ENCODE measurements at places on chromosomes 3 and 15.

GRCh38 chr3:141773676-141774075, 10.5 kb downstream of the GRK7 start:
- DNase-seq, result no peak

DNA sequence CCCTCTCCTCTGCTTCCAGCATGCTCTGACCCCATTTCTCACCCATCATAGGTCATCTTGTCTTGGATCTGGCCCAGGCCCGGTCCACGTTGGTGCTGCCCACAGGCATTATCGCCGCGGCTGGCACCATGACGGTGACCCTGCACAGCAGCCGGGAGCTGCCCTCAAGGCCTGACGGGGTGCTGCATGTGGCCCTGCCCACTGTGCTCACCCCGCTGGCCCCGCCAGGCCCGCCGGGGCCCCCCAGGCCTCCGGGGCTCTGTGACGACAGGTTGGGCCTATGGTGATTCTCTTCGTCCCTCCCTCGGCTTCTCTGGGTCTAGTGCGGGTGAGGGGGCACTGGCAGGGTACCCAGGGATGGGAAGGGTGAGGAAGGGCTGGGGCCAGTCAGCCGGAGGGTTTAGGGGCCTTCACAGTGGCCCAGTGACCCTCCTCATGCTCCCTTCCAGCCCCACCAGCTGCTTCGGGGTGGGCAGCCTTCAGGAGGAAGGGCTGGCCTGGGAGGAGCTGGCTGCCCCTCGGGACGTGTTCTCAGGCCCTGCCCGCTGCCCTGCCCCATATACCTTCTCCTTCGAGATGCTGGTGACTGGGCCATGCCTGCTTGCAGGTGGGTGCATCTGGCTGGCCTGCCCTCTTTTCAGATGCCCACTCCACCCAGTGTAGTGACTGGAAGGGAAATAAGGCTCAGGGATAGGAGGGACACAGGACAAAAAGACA, 3.9 kb downstream of the VWA5B2 start:
- no peak for DNase-seq

- no peak for DNase-seq
Observed at GRCh38 chr3:54046641-54047214, 75.6 kb upstream of the CACNA2D3 start.

GRCh38 chr3:114223143-114223542, 14.2 kb downstream of the ZNF80 start:
- DNase-seq, result peak; percentile 87

DNA sequence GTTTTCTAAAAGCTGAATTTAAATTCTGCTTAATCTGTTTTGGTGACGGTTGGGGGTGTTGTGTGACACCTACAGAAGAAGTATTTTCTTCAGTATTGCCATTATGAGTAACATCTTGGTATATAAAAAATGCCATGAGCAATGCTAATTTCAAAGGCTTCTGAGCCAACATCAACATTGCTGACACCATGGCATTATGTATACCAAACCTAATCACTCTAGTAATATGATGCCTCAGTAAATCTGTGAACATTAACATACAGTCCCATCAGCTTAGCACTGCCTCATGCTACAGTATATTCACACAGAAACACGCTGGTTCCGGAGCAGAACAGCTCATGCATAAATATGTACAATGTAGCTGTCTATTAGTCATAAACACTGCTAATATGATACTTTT, 75.8 kb downstream of the ZPLD1 start:
- DNase-seq, result no peak

GRCh38 chr3:13600950-13601691, 52.2 kb downstream of the FBLN2 start:
- DNase-seq, result no peak

DNA sequence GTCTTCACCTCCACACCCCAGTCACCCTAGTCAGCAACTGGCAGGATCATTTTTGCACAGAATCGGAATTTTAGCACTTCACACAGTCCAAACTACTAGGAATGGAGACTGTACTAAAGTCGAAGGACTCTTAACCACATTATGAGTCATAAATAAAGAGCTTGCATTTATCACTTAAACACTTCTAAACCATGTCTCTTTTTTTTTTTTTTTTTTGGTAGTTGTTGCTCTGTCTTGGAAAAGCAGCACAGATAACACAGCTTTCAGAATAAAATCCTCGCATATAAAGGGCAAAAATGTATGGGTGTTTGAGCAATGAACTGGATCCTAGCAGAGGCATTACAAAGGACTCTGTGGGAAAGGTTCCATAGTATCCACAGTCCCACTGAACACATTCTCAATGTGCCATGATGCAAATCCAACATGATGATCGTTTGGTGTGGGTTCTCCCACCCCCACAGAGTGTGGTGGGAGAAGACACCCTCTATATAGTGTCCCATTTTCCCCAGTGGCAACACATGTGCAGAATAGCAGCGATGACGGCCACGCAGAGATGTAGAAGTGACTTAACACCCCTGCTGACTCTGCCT, 47.1 kb downstream of the FOXP1 start:
- no peak for DNase-seq

- no peak for DNase-seq
Observed at GRCh38 chr15:24962880-24963279, 8.1 kb downstream of the SNRPN start.

DNA sequence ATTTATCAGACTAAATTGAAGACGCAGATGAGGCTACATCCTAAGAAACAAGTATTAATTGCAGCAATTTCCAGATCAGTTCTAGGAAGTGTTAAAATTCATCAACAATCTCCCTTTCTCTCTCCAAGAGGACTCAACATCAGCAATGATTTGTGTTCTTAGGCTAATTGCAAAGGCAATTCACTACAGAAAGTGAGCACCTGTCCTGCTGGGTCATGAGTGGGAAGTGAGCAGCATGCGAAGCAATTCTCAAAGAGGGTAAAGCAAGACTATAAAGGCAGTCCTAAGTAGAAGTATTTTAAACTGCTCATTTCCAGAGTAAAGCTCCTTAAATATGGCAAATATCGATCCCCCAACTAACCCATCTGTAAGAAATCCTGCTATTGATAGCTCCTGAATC, 1191.0 kb upstream of the ALCAM start:
- no peak for DNase-seq

- DNase-seq, result no peak
Observed at GRCh38 chr15:78932258-78932808, 12.5 kb downstream of the CTSH start.

DNA sequence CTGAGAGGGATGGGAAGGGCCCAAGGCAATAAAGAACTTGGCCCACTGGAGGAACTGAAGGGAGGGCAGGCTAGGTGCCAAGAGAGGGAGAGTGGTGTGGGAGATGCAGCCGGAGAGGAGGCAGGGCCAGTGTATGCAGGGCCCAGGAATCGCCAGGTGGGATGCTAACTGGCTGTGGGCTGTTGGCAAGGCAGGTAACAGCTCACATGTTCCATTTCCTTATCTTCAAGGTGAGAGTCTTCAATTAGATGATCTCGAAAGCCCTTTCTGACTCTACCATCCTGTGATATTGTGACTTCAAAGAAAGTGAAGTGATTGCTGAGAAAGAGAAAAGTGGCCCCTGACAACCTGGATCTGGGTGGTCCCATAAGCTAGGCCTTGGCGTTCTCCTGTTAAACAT, 49.0 kb downstream of the CASR start:
- no peak for DNase-seq

DNA sequence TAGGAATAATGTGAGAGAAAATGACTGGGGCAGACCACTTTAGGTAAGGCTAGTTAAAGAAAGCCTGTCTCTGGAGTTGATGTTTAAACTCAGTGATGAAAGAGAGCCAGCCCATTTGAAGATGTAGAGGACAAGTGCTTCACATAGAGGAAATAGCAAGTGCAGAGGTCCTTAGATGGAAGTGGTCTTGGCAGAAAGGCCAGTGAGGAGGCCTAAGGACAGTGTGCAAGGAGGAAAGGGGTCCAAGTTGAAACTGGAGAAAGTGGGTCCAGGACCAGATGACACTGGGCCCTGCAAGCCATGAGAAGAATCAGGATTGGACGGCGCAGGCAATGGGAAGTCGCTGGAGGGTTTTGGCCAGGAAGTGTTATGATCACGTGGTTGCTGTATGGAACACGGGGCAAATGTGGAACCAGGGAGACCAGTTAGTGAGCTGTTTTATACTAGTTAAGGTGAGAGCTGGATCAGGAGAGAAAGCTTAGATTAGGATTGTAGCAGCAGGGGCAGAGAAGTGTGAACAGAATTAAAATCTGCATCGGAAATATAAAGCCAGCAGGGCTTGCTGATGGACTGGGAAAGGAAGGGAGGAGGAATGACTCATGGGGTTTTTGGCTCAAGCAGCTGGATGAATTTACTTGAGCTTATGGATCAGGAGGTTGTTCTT, 48.0 kb upstream of the SCAANT1 start:
- DNase-seq, result no peak

DNA sequence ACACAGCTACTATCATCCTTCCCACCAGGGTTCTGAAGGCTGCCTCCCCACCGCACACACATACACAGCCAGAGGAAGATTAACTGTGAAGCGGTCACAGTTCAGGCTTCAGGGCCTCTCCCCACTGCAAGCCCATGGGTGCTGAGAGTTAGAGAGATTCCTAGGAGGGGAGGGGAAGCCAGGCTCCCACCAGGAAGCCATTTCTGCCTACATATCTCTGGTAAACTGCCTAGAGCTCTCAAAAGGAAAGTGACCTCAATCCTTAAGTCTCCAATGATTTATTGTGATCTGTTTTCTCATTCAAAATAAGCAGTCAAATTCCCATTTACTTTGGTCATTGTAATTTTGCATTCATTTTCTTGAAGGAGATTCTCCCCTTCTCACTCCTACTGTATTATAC, 141.0 kb upstream of the BNIP2 start:
- DNase-seq, result no peak

GRCh38 chr3:129070086-129070885, 9.7 kb downstream of the GP9 start:
- no peak for DNase-seq

DNA sequence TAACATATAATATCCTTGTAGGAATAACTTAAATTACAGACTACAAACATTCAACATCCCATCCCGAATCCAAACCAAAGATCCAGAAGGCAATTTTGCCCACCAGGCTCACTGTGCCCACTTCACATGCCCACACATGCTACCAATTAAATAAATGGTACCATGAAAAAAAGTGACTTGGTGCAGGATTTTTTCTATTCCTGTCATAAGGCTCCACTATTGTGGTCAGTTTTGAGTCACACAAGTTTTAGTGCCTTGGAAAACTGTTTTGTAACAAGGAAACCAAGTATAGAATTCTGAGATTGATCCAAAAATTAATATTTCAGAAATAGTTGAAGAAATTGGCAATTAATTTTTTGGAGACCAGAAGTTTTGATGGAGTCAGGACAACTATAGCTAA, 470.1 kb upstream of the THBS1 start:
- DNase-seq, result no peak

DNA sequence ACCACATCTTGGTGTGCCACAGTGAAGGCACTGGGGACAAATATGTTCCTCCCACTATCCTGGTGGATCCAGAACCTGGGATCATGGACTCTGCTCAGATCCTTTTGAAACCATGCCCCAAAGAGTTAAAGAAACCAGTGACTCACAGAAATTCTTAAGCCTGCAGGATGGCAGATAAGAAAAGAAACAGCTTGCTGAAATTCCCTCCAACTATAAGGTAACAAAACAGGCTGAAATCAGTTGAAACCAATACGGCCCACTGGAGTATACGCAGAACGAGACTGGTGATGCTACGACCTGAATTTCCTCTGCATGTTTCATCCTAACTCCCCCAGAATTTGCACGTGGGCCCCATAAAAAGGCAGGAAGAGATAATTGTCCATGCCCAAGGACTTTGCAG, 209.6 kb downstream of the TJP1 start:
- DNase-seq, result no peak

GRCh38 chr3:16587681-16588060, 17.6 kb downstream of the DAZL start:
- DNase-seq, result no peak

- DNase-seq, result no peak
Observed at GRCh38 chr3:60594025-60594424, 657.2 kb downstream of the FHIT start.

GRCh38 chr15:88316586-88316985, 60.0 kb upstream of the NTRK3 start:
- DNase-seq, result no peak

DNA sequence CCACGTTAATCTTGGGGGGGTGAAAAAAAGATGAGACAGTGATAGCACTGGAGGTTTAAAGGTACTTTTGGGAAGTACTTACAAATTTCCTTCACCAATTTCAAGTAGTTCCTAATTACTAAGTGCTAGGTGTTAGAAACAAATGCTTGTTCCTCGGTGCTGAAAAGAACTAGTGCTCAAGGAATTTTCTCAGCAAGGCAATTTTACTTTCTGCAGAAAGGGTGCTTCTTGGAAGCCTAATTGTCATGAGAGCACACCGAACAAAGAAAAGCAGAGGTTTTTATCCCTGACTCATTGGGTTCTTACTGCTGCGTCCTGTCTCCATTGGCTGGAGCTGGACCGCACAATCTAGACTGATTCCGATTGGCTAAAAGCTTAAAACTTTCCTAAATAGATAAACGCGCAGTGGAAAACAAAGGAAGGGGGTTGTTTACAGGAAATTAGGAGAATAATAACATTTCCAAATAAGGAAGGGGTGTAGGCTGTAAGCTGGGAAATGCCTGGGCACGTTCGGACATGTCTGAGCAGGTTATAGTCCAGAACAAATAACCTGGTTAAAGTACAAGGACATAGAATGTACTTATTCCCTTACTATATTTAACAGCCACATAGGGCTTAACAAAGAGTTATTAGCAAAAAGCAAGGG, 49.6 kb downstream of the CHD2 start:
- DNase-seq, result no peak

DNA sequence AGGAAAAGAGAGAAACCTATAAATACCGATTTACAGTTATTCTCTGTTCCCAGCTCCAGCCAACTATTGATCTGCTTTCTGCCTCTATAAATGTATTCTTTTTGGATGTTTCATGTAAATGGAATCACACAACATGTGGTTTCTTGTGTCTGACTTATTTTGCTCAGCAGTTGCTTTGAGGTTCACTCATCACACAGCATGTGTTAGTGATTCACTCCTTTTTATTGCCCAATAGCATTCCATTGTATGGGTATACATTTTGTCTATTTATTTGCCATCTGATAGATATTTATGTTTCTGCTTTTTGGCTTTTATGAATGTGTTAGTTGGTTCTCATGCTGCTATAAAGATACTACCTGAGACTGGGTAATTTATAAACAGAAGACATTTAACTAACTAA, 23.6 kb downstream of the CCR1 start:
- DNase-seq, result no peak
